ENCODE measurements at places on chromosomes 5 and 9. TPM values are rescaled to one million over a fixed set of nuclear protein-coding genes. Genes with fewer than 3 reads are reported as not detected.

GRCh38 chr9:86064220-86064619 lies 35.1 kb downstream of the GOLM1 start:
- H3K4me1 ChIP-seq: no peaks in the 10 kb centered on the region
- no peak overlapping the region for H3K4me3 ChIP-seq
- DNase-seq: peak; percentile 41
- no peaks in the 10 kb centered on the region for H3K36me3 ChIP-seq

The IL3 gene
- total RNA-seq: 0.25 TPM

DNA sequence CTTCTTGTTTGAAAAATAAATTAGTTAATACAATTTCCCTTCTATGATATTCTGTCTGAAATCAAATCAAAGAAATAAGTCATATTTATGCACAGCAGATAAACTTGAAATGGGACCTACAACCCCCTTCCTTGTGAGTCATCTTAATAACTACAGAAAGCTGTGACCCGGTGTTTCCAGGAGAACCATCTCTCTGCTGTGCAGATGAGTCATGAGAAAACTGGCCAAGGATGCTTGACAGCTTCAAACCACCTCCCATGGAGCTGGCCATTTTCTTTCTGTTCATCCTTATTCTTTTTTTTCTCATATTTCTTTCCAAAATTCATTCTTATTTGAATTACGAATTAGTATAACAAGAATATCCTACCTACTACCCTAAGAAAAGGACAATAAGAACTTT lies 43.4 kb upstream of the NR4A3 start:
- no peaks in the 10 kb centered on the region for H3K27me3 ChIP-seq
- H3K36me3 ChIP-seq: no peaks in the 10 kb centered on the region
- H3K27ac ChIP-seq: no peak overlapping the region
- no peak for DNase-seq

- no peak overlapping the region for H3K4me3 ChIP-seq
- H3K36me3 ChIP-seq: no peaks in the 10 kb centered on the region
- no peak overlapping the region for H3K27ac ChIP-seq
- peaks cover 7% of the 10 kb centered on the region for H3K4me1 ChIP-seq
Observed at GRCh38 chr9:4090491-4090890, 209.4 kb downstream of the GLIS3 start.

- H3K36me3 ChIP-seq: peaks cover 22% of the 10 kb centered on the region
- H3K4me3 ChIP-seq: peak overlapping the region; percentile 58
- peaks cover 4% of the 10 kb centered on the region for H3K4me1 ChIP-seq
- H3K27ac ChIP-seq: peak overlapping the region; percentile 94
Observed at GRCh38 chr5:179795863-179796833, 2.4 kb downstream of the LTC4S start.

The SLC25A2 gene
- total RNA-seq: 0.21 TPM

- H3K4me3 ChIP-seq: no peak overlapping the region
- no peaks in the 10 kb centered on the region for H3K36me3 ChIP-seq
- no peak overlapping the region for H3K27ac ChIP-seq
Observed at GRCh38 chr5:37860206-37860605, 20.4 kb upstream of the GDNF start.

DNA sequence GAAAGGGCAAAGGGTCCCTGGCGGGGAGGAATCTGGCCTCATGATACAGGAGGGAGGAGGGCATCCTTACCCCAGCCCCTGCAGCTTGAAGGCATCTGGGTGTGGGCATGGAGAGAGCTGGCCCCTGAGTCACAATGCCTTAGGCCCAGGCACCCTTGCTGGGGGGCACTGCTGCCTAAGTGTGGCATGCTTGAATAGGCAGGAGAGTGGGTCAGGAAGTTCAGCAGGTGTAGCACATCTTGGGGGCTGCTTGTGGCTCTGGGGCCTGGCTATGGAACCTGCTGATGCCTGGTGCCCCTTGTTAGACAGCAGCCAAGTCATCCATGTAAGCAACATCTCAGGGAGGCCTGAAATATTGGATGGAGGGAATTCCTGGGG lies 63.1 kb downstream of the HSPA4 start:
- H3K4me1 ChIP-seq: no peaks in the 10 kb centered on the region
- H3K4me3 ChIP-seq: no peak overlapping the region
- no peaks in the 10 kb centered on the region for H3K36me3 ChIP-seq
- no peaks in the 10 kb centered on the region for H3K27me3 ChIP-seq
- no peak overlapping the region for H3K27ac ChIP-seq

- DNase-seq: no peak
- H3K27me3 ChIP-seq: peaks cover 52% of the 10 kb centered on the region
- no peak overlapping the region for H3K4me3 ChIP-seq
- H3K36me3 ChIP-seq: no peaks in the 10 kb centered on the region
- peak overlapping the region; percentile 11 for H3K27ac ChIP-seq
Observed at GRCh38 chr5:83475391-83475863, 3.9 kb downstream of the VCAN start.

DNA sequence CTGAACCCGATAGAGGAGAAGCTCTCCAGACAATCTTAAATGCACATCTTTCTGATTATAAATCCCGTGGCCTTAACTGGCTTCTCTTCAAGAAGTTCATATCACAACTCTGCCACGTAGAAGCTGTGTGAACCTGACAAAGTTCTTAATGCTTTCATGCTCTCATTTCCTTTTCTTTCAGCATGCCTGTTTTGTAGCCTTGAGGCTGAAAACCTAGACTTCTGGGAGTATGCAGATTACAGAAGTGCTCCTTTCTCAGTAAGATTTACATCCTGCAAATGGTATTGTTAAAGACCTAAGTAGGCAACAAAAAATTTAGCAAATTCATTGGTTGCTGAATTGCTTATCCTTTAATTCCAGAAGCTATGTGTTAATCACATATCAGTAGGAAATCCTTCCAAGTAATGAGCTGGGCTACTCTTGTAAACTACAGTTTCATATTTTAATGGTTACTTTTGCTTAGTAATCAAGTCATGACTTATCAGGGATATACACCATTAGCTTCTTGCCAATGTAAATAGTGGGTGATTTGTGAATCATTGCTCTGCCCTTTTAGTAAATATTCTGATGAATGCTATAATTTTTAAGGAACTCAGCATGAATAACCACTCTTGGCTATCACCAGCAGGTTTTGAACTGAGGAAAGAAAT lies 334.7 kb downstream of the FBXL7 start:
- H3K27ac ChIP-seq: no peak overlapping the region
- no peak overlapping the region for H3K4me3 ChIP-seq
- no peaks in the 10 kb centered on the region for H3K36me3 ChIP-seq
- no peaks in the 10 kb centered on the region for H3K4me1 ChIP-seq
- H3K27me3 ChIP-seq: no peaks in the 10 kb centered on the region
- no peak for DNase-seq

DNA sequence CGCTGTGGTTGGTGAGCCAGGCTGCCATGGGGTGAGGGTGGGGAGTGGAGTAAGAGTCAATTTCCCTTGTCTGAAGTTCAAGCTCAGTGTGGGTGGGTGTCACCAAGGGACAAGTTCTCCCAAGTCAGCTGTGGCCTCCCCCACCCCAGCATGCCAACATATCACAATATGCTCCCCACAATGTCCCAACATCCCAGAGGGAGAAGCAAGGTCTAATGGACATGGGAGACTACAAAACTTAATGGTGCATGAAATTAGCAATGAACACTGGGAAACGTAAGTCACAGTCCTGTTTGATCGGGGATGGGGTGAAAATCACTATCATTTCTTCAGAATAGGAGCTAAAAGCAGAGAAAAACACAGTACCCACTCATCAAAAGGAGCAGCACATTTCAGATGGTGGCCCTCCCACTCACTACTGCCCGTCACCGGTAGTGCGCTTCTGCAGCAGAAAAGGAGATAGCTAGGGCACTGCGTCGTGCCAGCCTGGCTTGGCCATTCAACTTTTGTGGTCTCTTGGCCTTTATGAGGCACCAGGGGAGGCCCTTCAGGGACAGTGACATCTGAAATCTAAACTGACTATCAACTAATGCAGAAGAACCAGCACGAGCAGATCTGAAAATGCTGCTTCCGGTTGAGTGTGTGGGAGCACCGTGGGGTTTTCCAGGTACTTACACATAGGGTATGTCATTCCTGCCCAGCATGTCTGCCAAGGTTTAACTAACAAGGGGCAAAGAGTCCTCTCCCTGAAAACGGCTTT lies 20.5 kb upstream of the NDFIP1 start:
- no peaks in the 10 kb centered on the region for H3K27me3 ChIP-seq
- H3K36me3 ChIP-seq: no peaks in the 10 kb centered on the region
- no peak overlapping the region for H3K27ac ChIP-seq
- DNase-seq: no peak

DNA sequence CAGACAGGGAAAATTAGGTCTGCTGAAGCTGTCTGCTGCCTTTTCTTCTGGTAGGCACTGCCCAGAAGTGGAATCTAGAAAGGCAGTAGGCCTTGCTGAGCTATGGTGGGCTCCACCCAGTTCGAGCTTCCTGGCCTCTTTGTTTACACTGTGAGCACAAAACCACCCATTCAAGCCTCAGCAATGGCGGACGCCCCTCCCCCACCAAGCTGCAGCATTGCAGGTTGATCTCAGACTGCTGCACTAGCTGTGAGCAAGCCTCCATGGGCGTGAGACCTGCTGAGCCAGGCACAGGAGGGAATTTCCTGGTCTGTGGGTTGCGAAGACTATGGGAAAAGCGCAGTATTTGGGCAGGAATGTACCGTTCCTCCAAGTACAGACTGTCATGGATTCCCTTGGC lies 18.5 kb downstream of the AGTPBP1 start:
- H3K4me1 ChIP-seq: no peaks in the 10 kb centered on the region
- H3K27me3 ChIP-seq: no peaks in the 10 kb centered on the region
- H3K27ac ChIP-seq: no peak overlapping the region
- no peak overlapping the region for H3K4me3 ChIP-seq

Measured in colonic mucosa (tissue), 4 donors.